ENCODE measurements at places on chromosomes 11 and 22. TPM values are rescaled to one million over a fixed set of nuclear protein-coding genes. Genes with fewer than 3 reads are reported as not detected.

GRCh38 chr22:40238425-40239344 is 61.0 kb downstream of the TNRC6B start:
- H3K4me3 ChIP-seq = no peak overlapping the region
- no peak for DNase-seq
- no peaks in the 10 kb centered on the region for H3K36me3 ChIP-seq
- H3K27me3 ChIP-seq = no peaks in the 10 kb centered on the region
- no peak overlapping the region for H3K27ac ChIP-seq

- H3K36me3 ChIP-seq = no peaks in the 10 kb centered on the region
- H3K27me3 ChIP-seq = no peaks in the 10 kb centered on the region
- no peak overlapping the region for H3K4me3 ChIP-seq
- no peaks in the 10 kb centered on the region for H3K4me1 ChIP-seq
- H3K27ac ChIP-seq = no peak overlapping the region
Observed at GRCh38 chr11:3615998-3616397, 25.8 kb downstream of the ART5 start.

GRCh38 chr11:26761361-26761809 is 39.5 kb upstream of the SLC5A12 start:
- H3K27ac ChIP-seq = no peak overlapping the region
- no peak overlapping the region for H3K4me3 ChIP-seq

Gene SYT12
- 3.4 TPM for total RNA-seq

DNA sequence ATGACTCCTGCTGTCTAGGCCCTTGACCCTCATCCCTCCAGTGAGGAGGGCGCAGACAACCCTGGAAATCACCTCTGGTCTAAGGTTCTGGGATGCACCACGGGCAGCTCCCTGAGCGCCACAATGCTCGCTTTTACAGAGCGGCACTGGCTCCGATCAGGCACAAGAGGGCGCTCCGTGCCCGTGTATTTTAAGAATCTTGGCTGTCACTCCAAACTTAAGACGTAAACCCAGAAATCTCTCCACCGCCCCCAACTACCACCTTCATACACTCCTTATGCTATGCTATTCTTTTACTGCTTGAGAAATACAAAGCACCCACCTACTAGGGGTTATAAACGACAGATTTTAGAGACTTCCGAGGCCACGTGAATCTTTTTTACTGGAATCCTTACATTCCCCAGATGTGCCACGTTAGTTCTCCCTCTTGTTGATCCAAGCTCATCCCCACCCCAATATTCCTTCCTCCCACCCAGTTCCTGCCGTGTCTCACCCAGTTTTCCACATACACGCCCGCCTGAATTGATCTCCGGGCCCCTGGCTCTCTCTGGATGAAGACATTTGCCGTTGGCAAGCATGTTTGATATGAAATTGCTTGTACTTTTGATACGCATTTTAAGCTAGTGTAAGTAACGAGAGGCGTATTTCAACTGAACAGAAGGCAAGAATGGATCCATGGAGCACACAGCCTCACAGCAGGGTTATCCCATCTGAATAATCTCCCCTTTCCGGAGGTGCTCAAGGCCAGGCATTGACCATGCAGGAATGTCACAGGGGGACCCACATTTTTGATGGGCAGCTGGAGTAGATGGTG is 453.5 kb downstream of the OPCML start:
- DNase-seq = no peak
- no peaks in the 10 kb centered on the region for H3K36me3 ChIP-seq
- H3K4me3 ChIP-seq = no peak overlapping the region
- no peaks in the 10 kb centered on the region for H3K4me1 ChIP-seq

- H3K4me3 ChIP-seq = peak overlapping the region; percentile 6
- no peaks in the 10 kb centered on the region for H3K36me3 ChIP-seq
- DNase-seq = no peak
Observed at GRCh38 chr11:47394322-47395222, 13.8 kb upstream of the SLC39A13 start.

Gene SIK2
- total RNA-seq = 21.3 TPM

GRCh38 chr11:125638315-125638714 is 13.4 kb downstream of the CHEK1 start:
- no peaks in the 10 kb centered on the region for H3K36me3 ChIP-seq
- H3K4me3 ChIP-seq = no peak overlapping the region
- no peak for DNase-seq
- no peaks in the 10 kb centered on the region for H3K27me3 ChIP-seq
- H3K27ac ChIP-seq = no peak overlapping the region

- H3K36me3 ChIP-seq = no peaks in the 10 kb centered on the region
- H3K4me3 ChIP-seq = no peak overlapping the region
Observed at GRCh38 chr11:8258784-8259183, 4.9 kb downstream of the LMO1 start.

DNA sequence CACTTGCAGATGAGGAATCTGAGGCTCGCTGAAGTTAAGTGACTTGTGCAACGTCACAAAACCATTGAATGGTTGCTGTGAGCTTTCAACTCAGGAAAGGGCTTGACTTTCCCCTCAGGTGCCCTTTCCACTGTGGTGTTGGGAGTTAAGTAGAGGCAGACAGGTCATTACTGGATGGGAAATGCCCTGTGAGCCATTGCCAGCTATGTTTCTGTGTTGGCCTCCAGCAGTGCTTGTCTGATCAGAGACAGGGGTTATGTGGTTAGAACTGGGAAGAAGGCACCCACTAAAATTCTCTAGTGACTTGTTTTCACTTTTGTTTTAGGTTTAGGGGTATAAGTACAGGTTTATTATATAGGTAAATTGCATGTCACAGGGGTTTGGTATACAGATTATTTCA is 96.6 kb downstream of the FDX1 start:
- no peaks in the 10 kb centered on the region for H3K4me1 ChIP-seq
- no peaks in the 10 kb centered on the region for H3K36me3 ChIP-seq
- H3K4me3 ChIP-seq = no peak overlapping the region
- no peaks in the 10 kb centered on the region for H3K27me3 ChIP-seq
- no peak overlapping the region for H3K27ac ChIP-seq
- no peak for DNase-seq

DNA sequence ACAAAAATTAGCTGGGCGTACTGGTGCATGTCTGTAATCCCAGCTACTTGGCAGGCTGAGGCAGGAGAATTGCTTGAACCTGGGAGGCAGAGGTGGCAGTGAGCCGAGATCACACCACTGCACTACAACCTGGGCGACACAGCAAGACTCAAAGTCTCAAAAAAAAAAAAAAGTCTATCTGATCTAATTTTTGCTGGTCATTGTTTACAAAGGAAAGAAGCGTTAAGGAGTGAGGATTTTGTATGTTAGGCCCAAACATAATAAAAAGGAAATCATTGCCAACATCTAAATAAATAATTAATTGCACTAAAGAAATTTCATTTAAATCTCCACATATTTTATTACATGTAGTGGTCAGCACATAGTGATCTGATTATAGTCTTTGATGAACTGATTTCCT is 2.9 kb downstream of the RBX1 start:
- no peaks in the 10 kb centered on the region for H3K27me3 ChIP-seq
- H3K4me1 ChIP-seq = peaks cover 4% of the 10 kb centered on the region
- no peaks in the 10 kb centered on the region for H3K36me3 ChIP-seq
- H3K4me3 ChIP-seq = no peak overlapping the region
- no peak overlapping the region for H3K27ac ChIP-seq

Gene TRIM49
- total RNA-seq = not detected

- no peaks in the 10 kb centered on the region for H3K36me3 ChIP-seq
- no peaks in the 10 kb centered on the region for H3K27me3 ChIP-seq
- no peak overlapping the region for H3K27ac ChIP-seq
- H3K4me1 ChIP-seq = no peaks in the 10 kb centered on the region
Observed at GRCh38 chr11:127345819-127346459, 345.4 kb upstream of the KIRREL3 start.

GRCh38 chr11:10038521-10039302 is 255.3 kb downstream of the SBF2 start:
- DNase-seq = no peak
- no peaks in the 10 kb centered on the region for H3K4me1 ChIP-seq
- no peaks in the 10 kb centered on the region for H3K27me3 ChIP-seq
- no peak overlapping the region for H3K4me3 ChIP-seq
- no peak overlapping the region for H3K27ac ChIP-seq

DNA sequence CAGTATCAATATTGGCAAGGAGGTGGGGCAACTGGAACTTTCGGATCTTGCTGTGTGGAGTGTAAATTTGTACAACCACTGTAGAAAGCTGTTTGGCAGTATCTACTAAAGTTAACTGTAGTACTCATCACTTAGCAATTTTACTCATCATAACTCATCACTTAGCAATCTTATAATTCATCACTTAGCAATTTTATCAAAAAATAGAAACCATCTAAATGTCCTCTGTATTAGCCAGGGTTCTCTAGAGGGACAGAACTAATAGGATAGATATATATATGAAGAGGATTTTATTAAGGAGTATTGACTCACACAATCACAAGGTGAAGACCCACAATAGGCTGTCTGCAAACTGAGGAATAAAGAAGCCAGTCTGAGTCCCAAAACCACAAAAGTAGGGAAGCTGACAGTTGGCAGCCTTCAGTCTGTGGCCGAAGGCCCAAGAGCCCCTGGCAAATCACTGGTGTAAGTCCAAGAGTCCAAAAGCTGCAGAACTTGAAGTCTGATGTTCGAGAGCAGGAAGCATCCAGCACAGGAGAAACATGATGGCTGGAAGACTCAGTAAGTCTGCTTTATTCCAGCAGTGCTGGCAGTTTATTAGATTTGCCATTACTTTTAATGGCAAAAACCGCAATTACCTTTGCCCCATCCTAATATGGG is 92.9 kb upstream of the USP47 start:
- no peaks in the 10 kb centered on the region for H3K4me1 ChIP-seq
- DNase-seq = no peak
- no peaks in the 10 kb centered on the region for H3K27me3 ChIP-seq
- H3K4me3 ChIP-seq = no peak overlapping the region
- no peaks in the 10 kb centered on the region for H3K36me3 ChIP-seq
- H3K27ac ChIP-seq = no peak overlapping the region

- no peaks in the 10 kb centered on the region for H3K4me1 ChIP-seq
- no peaks in the 10 kb centered on the region for H3K36me3 ChIP-seq
- H3K27ac ChIP-seq = no peak overlapping the region
Observed at GRCh38 chr22:49693416-49693815, 134.3 kb downstream of the BRD1 start.

Gene KCNJ11
- total RNA-seq = 1.4 TPM

Gene CDC45
- total RNA-seq = 35.9 TPM

Gene LRRC4C
- total RNA-seq = 0.42 TPM

GRCh38 chr11:43548916-43549315 is 131.6 kb upstream of the HSD17B12 start:
- DNase-seq = no peak
- H3K4me3 ChIP-seq = no peak overlapping the region
- no peak overlapping the region for H3K27ac ChIP-seq

- no peaks in the 10 kb centered on the region for H3K36me3 ChIP-seq
- peaks cover 5% of the 10 kb centered on the region for H3K4me1 ChIP-seq
- H3K4me3 ChIP-seq = peak overlapping the region; percentile 50
Observed at GRCh38 chr11:9462172-9462799, 1.5 kb downstream of the ZNF143 start.

GRCh38 chr22:23457380-23457985 is 122.6 kb downstream of the IGLL1 start:
- no peak overlapping the region for H3K4me3 ChIP-seq
- H3K36me3 ChIP-seq = no peaks in the 10 kb centered on the region
- H3K27me3 ChIP-seq = no peaks in the 10 kb centered on the region
- H3K27ac ChIP-seq = no peak overlapping the region

DNA sequence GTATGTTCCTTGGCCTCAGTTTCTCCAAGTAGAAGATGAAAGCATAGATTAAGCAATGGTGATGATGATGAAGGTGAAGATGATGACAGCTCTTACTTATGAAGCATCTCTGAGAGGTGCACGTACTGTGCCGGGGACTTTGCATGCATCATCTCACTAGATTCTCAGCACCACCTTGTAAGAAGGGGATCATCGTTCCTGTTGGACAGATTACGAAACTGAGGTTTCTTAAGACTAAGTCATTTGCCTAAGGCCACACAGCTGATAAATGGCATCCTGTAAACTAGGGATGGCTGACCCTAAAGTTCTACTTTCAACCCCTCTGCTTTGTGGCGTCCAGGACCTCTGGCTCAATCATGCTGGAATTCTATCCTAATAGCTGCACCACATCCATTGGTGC is 8.7 kb downstream of the MS4A15 start:
- no peak for DNase-seq
- H3K27me3 ChIP-seq = no peaks in the 10 kb centered on the region
- no peak overlapping the region for H3K4me3 ChIP-seq
- H3K4me1 ChIP-seq = no peaks in the 10 kb centered on the region
- no peak overlapping the region for H3K27ac ChIP-seq

Gene POU2AF2
- 2.2 TPM for total RNA-seq

DNA sequence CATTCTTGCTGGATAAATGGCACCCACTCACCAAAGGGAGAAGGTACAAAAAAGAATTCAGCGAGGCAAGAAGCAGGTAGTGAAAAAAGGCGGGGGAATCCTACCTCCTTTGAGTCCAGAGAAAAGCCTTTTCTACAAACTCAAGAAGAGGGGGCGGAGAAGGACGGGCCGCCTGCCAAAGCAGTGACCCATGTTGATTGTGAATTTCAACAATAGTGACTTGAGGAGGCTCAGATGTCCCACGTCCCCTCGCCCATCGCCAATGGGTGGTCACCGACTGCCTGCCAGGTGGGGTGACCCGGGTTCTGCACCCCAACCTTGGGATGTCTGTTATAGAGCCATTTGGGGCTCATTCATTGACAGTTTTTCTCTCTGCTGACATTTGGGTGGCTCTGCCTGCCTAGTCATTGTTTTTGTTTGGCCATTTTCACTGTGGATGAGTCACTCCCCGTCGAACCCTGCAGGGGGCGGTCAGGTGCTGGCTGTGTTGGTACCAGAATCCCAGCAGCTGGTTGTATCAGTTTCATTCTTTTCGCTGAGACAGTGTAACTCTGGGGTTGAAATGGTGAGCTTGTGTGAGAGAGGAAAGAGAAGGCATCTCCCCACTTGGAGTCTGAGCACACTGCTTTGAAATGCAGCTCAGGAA is 163.4 kb upstream of the NCAM1 start:
- no peak for DNase-seq
- no peaks in the 10 kb centered on the region for H3K36me3 ChIP-seq
- H3K4me3 ChIP-seq = no peak overlapping the region
- H3K27ac ChIP-seq = no peak overlapping the region

- no peak overlapping the region for H3K4me3 ChIP-seq
- no peaks in the 10 kb centered on the region for H3K4me1 ChIP-seq
- H3K27ac ChIP-seq = no peak overlapping the region
- no peaks in the 10 kb centered on the region for H3K36me3 ChIP-seq
- DNase-seq = no peak
Observed at GRCh38 chr22:21587803-21588611, 20.5 kb downstream of the UBE2L3 start.

Gene OR5B21
- not detected for total RNA-seq
